ENCODE measurements at places on chromosomes 12 and 14. TPM values are rescaled to one million over a fixed set of nuclear protein-coding genes. Genes with fewer than 3 reads are reported as not detected.

GRCh38 chr12:2309647-2310046 lies 256.9 kb downstream of the CACNA1C start:
- DNase-seq: no peak

- DNase-seq: peak; percentile 19
Measured at GRCh38 chr14:61051051-61051450, 70.0 kb downstream of the SLC38A6 start.

DNA sequence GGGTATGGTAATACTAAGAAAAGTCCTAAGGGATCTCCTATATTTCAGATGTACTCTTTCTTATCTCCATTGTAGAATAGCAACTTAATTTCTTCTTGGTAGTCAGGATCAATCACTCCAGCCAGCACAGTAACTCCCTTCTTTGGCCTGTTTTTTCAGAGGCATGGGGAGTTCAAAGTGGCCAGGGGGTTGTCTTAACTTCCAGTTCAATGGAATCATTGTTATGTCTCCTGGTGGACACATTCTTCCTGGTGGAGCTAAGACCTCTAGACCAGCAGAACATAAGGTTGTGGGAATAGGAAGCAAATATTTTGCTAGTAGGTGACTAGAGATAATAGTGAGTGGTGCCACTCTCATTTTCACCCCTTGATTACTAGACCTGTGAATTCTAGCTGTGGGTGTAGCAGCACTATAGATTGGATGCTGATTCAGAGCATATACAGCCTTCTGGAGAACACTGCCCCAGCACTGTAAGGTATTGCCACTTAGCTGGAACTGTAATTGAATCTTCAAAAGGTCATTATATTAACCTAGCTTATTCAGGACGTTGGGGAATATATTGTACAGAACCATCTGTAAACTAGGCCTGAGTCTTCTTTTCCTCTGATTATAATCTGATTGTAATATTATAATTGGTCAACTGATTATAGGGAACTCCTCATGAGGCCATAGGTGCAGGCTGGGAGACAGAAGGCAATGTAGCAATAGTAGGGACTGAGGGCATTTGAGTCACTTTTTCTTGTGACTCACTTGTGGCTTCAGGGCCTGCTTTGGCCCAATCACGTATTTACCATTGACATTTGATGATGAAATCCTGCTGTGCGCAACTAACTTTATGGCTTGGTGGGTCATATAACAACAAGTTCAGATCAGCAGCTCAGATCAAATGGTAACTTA lies 60.2 kb upstream of the ATP2B1 start:
- no peak for DNase-seq

GRCh38 chr14:59870277-59871165 lies at the start of gene RTN1:
TSS of gene RTN1 (minus strand) at chr14:59870776. CDS start at chr14:59870630, 146 bp downstream.
- DNase-seq: peak; percentile 39

DNA sequence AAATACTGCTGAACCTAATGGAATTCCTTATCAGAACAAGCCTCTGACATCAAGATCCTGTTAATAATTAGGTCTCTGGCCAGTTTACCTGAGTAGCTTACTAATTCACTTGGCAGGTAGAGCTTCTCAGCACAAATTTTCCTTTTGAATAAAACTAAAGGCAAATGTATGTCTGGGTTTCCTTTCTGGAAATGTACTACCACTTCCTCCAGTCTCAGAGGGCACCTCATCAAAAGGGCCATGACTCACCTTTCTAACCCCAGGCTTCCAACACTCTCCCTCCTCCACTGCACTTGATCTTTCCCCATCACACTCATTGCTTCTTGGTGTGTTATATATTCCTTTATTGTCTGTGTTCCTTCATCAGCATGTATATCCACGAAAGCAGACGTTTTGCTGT lies 90.5 kb downstream of the SLC2A13 start:
- DNase-seq: no peak

DNA sequence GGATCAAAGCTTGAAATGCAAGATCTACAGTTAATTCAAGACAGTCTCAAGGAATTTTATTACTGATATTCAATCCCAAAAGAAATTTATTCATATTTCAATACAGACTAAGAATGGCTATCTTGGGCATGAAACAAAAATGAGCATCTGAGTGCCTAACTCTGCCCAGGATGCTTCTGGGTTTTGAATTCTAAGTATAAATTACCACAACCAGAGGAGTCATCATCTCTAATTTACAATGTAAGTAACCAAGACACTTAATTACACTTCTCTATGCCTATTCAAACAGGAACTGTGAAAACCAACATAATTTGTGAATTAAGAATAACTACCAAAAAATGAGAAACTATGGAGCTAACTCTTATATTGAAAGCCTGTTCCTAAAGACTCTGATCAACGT lies 14.1 kb downstream of the OSBPL8 start:
- no peak for DNase-seq

DNA sequence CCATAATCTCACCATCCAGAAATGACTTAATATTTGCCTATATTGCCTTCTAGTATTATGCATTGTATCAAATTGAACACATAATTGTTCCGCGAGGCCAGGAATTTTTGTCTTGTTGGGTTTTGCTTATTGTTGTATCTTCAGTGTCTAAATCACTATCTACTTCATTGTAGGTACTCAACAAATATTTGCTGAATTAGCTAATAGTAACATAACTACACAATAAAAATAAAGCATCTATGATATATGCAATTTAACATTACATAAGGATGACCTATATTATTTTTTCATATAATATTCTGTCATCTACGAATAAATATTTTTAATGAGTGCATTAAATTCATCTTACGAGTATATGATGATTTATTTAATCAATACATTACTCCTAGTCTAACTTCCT lies 656.3 kb downstream of the ETNK1 start:
- no peak for DNase-seq

GRCh38 chr12:7498809-7499208 lies 4.8 kb downstream of the CD163 start:
- no peak for DNase-seq

DNA sequence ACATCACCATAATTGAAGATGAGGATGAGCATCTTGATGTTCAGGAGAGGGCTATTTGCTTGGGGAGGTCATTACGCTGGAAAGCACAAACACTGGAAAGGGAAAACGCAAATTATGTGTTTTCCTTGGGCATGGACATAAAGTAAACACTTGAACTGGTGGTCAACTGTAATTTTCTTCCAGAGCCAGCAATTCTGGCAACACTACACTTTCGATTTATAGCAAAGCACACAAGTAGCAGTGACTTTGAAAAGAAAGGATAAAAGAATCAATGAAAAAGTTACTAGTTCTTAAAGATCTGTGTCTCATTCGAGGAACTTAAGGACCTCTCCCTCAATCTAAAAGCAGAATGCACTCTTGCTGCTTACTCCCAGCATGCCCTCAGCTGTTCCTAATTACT lies 2.2 kb downstream of the CLEC14A start:
- no peak for DNase-seq

GRCh38 chr14:98244162-98244948 lies 1027.6 kb downstream of the BCL11B start:
- DNase-seq: no peak

Gene OR4Q2
- total RNA-seq: not detected

Gene ZBTB25
- 16.3 TPM for total RNA-seq

Gene CD4
- total RNA-seq: 18.4 TPM

Gene BBOF1
- total RNA-seq: 3.4 TPM

Gene LRRC43
- 3.2 TPM for total RNA-seq

All from adrenal gland (tissue), 19 donors.